ENCODE measurements at places on chromosomes 1 and 21.

- DNase-seq: no peak
Observed at GRCh38 chr1:80632284-80632683, 1168.5 kb upstream of the ADGRL2 start.

- DNase-seq: no peak
Observed at GRCh38 chr1:27970401-27970800, 10.6 kb downstream of the XKR8 start.

DNA sequence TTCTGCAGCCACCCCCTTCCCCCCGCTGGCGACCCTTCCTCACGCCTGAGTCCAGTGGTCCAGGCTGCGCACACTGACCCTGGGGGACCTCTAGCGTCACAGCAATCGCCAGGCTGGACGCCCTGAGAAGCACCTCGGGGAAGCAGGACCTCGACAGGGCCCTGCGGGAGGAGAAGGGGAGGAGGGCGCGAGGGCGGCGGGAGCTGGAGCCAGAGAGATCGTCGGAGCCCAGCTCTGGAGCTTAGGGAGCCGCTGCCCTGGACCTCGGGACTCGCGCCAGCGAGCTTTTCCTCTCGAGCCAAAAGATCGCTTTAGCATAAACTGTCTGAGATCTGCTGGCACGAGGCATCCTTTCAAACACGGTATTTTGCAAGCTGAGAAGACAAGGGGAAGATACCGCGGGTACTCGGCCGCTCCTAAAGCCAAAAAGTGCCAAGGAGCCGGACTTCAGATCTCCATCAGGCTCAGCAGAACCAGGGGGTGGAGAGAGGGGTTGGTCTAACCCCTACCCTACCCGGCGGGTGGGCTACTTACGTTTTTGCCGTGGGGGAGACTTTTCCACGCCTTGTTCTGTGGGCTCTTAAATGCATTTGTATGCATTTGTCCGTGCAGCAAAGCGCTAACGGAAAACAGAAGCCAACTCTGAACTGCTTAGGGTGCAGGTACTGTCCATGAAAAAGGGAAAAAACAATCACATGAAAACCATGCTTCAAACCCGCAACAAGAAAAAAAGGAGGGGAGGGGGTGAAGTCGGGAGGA is 586 bp downstream of the COL24A1 start:
- peak; percentile 32 for DNase-seq

- DNase-seq: no peak
Observed at GRCh38 chr1:156308078-156308477, 9.0 kb upstream of the VHLL start.
